Hematopoietic multipotent progenitor cell treated with erythropoietin and hydrocortisone succinate and interleukin-3 and kit ligand, for 6 days (in vitro differentiated cells): ENCODE measurements at places on chromosomes 1 and 21.

GRCh38 chr1:76055987-76056386 lies 18.6 kb upstream of the ST6GALNAC3 start:
- no peak for DNase-seq

DNA sequence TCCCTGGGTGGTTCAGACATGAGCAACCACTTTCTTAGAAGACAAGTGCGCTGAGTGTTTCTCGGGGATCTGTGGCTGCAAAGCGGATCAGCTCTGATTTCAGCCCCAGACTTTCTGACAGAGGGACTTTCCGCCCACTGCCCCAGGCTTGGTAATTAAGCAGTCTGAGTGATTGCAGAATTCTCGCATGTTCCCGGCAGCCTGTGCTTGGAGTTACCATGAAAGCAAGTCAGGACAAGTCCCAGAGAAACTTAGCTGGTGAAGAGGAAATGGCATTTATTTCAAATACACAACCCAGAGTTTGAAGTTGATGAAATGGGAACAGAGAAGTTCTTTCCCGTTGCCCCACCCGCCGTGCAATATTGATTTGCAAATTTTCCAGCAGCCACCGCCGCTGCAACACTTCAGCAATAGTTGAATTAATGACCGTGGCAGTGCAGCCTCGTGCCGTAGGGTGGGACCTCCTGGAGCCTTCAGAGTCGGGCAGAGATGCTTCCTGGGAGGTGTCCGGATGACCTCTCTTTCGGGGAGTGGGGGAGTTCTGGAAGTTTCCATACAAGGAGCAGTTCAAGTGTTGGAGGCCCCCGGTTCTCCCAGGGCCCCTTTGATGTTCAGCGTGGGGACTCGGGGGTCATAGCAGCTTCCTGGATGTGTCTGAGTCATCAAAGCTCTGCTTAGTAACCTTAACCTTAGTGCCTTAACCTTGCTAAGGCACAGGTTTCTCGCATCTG lies 134.7 kb downstream of the KAZN start:
- no peak for DNase-seq

GRCh38 chr1:111399792-111400610 lies 27.5 kb downstream of the OVGP1 start:
- DNase-seq, result peak; percentile 77

DNA sequence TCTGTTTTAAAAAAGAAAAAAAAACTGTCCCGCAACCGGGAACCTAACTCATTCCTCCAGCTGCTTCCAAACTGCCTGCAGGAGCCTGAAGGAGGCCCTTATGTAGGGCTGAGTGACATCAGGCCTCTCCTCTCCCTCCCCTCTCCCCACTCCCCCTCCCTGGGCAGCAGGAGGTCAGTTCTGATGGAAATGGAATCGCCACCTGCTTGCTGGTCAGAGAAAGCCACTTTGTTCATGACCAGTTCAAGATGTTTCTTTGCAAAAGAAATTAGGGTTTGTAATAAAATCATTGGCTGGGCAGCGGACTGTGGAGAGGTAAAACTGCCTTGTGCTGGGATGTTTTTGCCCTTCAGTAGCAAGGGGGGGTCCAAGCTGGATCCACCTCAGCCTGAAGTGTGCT lies at the start of gene MAP1LC3C:
TSS of gene MAP1LC3C (minus strand) at position 73 of the 400 bp plus-strand sequence. CDS start 90 bp downstream, outside the sequence.
- no peak for DNase-seq

- peak; percentile 25 for DNase-seq
Observed at GRCh38 chr1:62810420-62811274, 26.7 kb downstream of the ATG4C start.

- no peak for DNase-seq
Observed at GRCh38 chr1:65150583-65151263, 2.7 kb downstream of the AK4 start.

- DNase-seq, result no peak
Observed at GRCh38 chr1:38253314-38253713, 206.7 kb upstream of the POU3F1 start.

DNA sequence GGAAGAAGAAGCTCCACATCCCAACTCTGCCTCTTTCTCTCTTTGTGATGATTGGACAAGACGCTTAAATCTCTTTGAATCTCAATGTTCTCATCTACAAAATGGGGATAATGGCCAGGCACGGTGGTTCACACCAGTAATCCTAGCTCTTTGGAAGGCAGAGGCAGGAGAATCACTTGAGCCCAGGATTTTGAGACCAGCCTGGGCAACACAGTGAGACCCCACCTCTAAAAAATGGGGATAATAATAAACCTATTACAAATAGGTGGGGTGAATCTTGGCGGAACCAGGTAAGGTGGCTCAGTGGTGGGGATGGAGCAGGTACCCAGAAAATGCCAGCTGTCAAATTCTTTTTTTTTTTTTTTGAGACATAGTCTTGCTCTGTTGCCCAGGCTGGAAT lies 29.4 kb upstream of the ARHGEF10L start:
- DNase-seq, result no peak

DNA sequence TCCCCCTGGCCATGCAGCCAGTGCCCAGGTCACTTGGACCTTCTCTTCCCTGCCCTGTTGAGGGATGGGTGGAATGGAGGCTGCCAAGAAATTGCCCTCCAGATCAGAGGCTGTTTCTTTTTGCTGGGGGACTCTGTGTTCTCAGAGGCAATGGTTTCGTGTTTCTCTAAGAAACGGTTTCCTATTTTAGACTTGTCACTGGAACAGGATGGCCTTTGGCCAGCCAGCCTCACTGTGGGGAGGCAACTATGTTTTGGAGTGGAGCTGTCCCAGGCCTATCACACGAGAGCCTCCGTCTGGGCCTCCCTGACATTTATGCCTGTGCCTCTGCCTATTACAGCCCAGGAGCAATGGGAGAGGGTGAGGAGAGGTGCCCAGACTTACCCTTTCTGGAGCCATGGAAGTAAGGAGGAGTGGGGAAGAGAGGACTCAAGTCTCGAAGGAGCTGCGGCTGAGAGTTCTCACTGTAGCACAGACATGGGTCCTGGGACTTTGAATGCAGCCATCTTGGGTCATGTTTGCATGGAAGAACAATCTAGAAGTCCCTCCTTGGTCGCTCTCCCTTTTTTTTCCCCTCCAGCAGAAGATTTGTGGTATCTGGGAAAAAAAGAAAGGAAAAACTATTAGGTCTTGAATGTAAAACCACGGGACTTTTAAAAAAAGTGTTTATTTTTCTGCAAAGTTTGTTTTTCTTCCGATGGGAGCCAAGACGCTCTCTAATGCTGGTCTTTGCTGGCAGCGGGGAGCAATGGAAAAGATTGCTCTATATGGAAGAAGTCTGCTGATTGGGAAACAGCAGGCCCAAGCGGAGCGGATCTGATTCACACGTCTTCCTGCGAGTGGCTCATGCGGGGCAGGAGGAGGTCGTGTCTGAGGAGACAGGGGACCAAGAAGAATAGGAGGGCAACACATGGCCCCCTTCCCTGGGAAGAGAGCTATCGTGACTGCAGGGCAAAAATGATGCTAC lies 219.2 kb downstream of the FOXD2 start:
- no peak for DNase-seq

- DNase-seq, result no peak
Observed at GRCh38 chr1:169163059-169163458, 56.6 kb downstream of the ATP1B1 start.

DNA sequence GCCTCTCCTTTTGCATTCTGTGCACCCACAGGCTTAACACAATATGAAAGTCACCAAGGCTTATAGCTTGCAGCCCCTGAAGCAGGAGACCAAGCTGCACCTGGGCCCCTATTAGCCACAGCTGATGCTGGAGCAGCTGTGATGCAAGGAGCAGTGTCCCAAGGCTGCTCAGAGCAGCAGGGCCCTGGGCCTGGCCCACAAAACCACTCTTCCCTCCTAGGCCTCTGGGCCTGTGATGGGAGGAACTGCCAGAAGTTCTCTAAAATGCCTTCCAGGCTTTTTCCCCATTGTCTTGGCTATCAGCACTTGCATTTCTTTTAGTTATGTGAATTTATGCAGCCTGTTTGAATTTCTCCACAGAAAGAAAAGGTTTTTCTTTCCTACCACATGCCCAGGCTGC lies 89.5 kb upstream of the KCTD3 start:
- DNase-seq, result no peak

- no peak for DNase-seq
Observed at GRCh38 chr1:1262758-1263157, 10.9 kb downstream of the UBE2J2 start.

DNA sequence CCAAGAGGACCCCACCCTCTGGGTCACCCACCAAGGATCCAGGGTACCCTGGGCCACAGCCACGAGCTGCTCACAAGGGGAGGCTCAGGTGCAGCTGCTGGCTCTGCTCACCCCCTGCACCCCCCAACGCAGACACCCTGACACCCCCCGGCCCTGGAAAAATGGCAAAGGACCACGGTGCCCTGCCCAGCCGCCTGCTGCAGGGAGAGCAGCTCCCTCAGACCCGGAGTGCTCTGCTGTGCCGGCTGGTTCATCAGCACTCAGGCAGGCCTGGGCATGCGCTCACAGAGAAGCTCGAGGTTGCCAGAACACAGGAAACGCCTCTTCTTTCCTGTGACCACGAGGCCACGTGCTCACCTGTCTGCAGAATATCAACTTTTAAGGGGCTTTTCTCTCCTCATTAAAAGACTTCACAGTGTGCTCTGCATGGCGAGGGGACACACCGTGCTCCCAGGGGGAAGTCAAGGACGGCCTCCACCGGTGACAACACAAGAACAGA lies 4.3 kb upstream of the C1QTNF12 start:
- DNase-seq, result no peak

DNA sequence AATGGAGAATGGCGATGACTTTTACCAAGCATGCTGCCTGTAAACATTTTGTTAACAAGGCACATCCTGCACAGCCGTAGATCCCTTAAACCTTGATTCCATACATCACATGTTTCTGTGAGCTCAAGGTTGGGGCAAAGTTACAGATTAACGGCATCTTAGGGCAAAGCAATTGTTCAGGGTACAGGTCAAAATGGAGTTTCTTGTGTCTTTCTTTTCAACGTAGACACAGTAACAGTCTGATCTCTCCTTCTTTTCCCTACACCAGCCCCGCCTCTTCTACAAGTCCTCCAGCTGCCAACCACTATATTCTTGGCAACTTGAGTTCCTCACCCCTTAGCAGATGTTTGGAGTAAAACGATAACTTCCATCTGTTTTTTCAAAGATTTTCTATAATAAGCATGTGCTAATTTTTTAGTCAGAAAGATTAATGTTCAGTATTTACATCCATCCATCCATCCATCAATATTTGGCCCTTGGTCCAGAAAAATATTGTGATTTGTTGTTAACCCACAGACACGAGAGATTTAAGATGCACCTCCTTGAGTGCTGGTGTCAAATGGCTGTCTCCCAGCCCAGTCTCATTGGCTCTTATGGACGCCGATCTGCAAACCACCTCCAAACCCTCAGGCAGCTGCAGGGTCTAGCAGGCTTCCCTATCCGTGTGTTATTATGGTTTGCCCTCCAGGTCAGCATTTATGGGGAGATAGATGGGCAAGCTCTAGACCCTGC lies 3.8 kb downstream of the DNALI1 start:
- no peak for DNase-seq

GRCh38 chr21:41360072-41360821 lies 1.6 kb upstream of the MX2 start:
- no peak for DNase-seq

- DNase-seq, result no peak
Observed at GRCh38 chr1:225770561-225771248, 6.9 kb upstream of the SRP9 start.

DNA sequence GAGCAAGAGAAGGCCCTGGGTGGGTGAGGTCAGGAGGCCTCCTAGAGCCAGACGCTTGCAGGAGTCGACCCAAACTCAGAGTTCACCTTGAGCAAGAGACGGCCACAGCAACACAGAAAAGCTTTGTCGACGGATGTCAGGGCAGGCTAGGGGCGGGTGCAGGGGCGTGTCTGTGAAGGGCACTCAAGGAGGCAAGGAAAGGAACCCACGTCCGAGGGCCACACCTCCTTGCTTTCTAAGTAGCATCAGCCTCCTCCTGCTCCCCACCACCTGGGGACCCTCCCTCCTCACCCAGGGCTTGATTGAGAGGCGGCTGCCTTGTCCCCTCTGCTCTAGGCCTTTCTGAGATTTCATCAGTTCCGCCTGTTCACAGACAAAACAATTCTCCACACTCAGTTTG lies 92.1 kb downstream of the OMA1 start:
- DNase-seq, result no peak

DNA sequence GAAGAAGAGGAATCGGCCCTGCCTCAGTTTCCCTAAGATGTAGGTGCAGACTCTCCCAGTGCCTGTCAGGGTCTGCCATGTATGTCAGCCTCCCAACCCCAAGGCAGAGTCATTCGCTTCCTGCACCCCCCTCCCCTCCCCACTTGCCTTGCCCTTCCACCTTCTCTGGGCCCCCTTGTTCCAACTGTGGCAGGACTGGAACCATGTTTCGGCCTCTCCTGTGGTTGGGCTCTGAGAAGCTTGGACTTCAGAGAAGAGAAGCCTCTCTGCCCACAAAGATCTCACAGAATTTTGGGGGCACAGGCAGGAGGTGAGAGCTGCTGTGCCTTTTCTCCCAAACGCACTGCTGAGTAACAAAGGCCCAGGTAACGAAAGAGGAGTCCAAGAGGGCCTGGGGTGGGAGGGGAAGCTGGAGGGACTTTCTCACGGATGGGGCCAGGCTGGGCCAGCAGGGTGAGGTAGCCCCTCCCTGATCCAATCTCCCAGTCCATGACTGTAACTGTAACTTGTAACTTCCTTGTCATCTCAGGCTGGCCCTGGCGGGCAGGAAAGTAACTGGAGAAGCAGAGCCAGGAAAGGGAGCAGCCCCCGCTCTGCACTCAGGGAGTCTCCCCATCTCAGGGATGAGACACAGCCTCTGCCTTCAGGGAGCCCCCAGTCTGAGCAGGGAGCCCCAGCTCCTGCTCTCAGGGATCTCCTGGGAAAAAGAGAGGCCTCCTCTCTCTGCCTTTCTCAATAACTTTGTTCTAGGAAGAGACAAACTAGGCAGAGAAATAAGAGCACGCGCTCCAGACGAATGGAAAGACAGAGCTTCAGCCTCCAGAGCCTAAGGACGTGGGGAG lies 11.3 kb downstream of the CRABP2 start:
- no peak for DNase-seq

DNA sequence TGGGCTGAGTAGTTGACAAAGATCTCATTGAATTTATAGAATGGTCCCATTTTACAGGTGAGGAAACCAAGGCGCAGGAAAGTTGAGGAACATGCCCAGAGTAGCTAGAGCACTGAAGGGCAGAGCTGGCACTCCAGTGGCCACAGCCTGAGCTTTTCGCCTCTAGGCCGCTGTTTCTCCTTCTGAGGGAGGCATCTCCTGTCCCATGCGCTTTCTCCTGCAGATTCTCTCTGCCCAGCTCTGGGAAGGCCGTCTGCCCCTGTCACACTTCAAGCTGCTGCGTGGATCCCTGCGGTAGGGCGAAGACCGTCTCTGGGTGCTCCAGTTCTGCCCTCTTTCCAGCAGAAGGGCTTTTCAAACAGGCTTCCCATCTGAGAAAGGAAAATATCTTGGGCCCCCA lies 159.9 kb downstream of the ACTL8 start:
- DNase-seq, result no peak
